Right ventricle myocardium inferior (tissue), 1 donor: ENCODE measurements at places on chromosomes 16 and 17. TPM values are rescaled to one million over a fixed set of nuclear protein-coding genes. Genes with fewer than 3 reads are reported as not detected.

The CLEC19A gene
- not detected for total RNA-seq

The NTN1 gene
- 24.5 TPM for total RNA-seq

The SLC5A11 gene
- not detected for total RNA-seq

The ZNF286A gene
- 8.7 TPM for total RNA-seq

The PLA2G15 gene
- total RNA-seq, result 43.8 TPM

The PLXDC1 gene
- 19.3 TPM for total RNA-seq

DNA sequence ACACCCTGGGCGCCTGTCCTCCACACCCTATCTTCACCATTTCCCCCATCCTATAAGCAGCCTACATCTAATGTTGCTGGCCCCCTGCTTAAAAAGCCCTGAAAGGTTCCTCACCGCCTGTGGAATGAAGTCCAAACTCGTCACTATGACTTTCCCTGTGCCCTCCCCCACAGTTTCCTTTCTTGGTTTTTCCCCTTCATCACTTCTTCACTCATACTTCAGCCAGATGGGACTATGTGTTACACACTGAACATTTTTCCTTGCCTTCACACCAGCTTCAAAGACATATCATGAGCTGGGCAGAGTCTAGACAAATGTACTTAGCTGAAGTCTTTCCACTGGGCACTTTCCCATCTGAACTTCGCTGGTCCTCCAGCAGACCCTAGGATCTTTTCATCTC lies 1.5 kb upstream of the MARCHF10 start:
- no peak for DNase-seq

GRCh38 chr16:49964973-49965372 lies 60.1 kb upstream of the CNEP1R1 start:
- no peak for DNase-seq

- no peak for DNase-seq
Measured at GRCh38 chr16:49181791-49182518, 99.7 kb downstream of the CBLN1 start.

- no peak for DNase-seq
Measured at GRCh38 chr16:80812593-80812992, 8.2 kb upstream of the CDYL2 start.

DNA sequence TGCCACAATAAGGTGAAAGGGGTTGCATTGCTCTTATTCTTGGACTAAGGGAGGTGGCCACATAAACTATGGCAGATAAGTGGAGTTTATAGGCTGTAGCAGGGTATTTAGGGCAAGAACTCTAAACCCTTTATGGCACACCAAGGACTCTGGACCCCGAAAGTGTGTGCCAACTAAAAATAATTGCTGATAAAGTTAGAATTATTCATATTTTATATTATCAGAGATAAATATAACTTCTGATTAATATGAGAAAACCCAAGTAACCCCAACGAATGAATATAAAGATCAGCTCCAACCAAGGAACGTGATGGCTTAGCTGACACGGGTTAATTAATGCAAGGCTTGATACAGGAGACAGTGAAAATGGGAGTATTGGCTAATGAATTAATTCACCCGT lies 8.8 kb upstream of the SDR42E1 start:
- DNase-seq, result no peak

- DNase-seq, result no peak
Measured at GRCh38 chr17:64264891-64265290, 1.8 kb upstream of the TEX2 start.

DNA sequence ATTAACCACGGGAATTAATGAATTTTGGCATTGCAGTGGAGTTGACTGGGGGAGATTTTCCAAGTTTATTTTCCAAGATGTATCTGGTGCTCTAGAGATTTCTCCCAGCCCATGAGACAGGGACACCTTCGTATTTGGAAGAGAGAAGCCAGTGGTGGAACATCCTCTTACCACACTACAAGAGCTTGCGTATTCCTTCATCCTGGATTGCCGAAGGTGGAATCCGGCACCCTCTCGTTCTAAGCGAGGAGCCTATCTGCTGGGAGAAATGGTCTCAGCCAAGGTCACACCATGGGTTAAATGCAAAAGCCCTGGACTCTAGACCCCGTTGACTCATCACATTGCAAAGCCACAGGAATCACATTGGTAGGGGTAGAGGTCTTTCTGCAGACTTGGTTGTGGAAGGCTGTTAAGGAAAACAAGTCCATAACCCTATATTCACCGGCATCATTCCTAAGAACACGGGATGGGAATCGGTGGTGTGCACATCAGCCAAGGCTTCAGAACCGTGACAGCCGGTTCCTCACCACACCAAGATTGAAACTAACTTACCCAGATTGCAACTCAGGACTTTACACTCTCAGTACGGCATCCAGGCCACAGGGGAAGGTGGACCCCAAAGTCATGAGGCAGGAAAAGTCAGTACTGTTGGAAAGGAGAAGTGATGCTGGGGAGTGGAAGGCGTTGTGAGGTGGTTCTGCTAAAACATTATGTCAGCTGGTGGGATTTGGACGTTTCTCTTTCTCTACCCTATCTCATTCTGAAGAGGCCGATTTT lies 259.8 kb downstream of the CPPED1 start:
- DNase-seq, result no peak

DNA sequence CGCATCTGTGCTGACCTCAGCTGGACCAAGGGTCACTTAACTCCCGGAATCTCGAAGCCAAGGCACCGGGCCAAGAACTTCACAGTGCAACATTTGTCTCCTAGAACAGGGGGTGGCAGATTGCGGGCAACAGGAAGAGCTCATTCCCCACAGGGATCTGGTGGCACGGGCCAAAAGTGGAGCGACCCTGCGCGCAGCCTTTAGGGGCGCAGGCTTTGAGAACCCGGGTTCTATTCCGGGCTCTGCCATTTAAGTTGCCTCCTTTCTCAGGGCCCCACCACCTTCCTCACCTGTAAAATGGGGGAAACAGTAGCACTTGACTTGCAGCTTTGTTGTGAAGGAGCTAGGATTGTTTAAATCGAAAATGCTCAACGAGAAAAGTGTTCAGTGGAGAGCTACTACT lies 651 bp downstream of the SHMT1 start:
- DNase-seq, result peak; percentile 85

DNA sequence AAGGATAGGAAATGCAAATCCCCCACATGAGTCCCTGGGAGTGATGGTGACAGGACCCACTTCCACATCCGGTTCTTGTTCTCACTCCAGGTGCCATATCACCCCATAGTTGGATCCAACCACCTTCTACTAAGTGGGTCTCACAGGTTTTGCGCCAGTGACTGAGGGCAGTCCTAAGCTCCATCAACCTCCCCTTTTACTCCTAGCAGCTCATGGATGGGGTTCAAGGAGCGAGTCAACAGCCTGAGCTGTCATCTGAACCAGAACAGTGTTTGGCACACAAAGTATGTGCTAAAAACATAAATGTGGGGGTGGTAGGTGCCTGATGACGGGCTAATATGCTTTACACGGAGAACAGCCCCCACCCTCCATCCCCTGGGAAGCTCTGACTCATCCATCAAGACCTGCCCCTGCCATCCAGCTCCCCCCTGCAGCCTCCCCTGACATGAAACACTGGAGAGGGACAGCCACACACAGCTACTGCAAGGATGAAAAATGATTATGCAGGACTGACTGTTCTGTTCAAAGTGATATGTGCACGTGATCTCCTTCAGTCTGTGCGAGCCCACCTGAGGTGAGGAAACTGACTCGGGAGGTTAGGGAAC lies 143.2 kb upstream of the CDH5 start:
- DNase-seq, result no peak

DNA sequence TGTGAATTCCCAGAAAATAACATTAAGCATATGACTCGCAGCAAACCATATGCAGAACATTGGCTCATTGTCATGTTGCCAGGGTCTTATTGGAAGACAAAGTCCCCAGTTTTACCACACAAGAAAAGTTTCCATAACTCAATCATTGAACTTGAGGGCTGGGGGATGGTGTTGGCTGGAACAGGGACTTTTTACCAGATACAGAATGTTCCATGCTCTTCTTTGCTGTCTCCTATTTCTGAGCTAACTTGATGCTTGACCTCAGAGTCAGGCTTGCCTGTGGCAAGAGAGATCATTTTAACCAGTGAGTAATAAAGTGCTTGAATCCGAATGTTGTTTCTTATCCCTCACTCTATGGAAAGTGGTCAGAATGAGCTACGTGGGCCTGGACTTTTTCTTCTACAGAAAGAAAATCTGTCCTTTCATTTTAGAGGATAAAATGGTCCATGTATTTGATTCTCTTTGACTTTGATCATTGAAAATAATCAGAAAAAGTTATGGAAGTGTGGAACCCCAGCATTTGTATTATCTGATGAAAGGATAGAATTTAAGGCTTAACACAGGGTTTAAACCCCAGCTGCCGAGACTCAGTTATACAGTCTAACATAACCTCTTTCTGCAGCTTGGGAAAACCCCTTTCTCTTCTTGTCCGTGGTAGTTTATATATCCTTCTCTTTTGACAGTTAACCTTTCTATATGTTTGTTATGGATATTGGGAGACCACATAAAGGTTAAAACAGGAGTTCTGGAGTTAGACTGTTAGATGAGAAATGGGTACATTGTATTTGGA lies 67.0 kb downstream of the TUBD1 start:
- no peak for DNase-seq

GRCh38 chr17:59105852-59106462 lies 723 bp downstream of the TRIM37 start:
- peak; percentile 76 for DNase-seq

DNA sequence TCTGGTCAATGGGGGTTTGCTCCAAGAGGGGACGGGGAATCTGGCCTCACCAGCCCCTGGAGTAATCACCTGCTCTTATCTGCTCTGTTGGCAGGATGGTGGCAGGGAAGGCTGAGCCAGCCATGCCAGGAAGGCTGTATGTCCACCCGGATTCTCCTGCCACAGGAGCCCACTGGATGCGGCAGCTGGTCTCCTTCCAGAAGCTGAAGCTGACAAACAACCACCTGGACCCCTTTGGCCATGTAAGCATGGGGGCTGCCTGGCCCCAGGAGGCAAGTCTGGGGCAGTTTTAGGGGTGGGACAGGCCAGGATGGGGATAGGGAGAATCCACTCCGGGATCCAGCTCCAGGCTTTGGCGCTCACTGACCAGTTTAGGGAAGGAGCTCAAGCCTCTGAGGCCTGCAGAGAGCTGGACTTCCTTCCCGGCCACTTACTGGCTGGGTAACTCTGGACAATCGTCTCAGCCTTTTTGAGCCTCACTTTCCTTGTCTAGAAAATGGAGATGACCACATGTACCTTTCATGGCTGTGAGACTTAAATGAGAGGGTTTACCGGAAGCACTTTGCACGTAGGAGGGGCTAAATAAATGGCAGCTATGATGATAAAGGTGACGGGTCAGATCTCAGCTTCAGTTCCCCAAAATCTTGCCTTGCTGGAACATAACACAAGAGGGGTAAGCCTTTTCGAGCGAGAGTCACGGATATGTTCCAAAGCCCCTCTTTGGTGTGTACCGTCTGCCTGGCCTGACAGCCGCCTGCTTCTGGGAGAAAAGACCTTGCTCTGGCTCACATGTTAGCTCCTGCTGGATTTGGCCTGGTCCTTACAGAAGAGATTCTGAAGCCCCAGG lies 15.4 kb downstream of the TBX4 start:
- no peak for DNase-seq

DNA sequence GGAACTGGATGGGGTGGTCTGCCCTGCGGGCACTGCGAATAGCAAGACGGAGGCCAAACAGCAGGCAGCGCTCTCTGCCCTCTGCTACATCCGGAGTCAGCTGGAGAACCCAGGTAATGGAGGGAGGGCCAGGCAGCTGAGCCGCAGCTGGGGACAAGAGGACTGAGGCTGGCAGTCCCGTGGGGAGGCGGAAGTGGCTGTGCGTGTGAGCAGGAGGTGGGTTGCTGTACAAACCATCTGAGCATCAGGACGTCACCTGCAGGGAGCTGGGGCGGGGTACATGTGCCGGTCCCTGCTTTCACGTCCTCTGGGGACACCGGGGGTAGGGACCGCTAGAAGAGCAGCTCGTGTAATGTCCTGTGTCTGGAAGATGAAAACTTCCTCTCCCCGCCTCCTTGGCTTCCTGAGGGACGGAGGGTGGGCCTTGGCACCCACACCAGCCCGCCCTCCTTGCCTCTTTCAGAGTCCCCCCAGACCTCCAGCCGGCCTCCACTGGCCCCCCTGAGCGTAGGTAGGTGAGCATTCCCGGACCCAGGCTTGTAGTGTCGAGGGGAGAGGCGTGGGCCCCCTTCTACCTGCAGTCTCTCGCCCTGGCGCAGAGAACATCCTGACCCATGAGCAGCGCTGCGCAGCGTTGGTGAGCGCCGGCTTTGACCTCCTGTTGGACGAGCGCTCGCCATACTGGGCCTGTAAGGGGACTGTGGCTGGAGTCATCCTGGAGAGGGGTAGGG lies 3.7 kb downstream of the ADAD2 start:
- no peak for DNase-seq

DNA sequence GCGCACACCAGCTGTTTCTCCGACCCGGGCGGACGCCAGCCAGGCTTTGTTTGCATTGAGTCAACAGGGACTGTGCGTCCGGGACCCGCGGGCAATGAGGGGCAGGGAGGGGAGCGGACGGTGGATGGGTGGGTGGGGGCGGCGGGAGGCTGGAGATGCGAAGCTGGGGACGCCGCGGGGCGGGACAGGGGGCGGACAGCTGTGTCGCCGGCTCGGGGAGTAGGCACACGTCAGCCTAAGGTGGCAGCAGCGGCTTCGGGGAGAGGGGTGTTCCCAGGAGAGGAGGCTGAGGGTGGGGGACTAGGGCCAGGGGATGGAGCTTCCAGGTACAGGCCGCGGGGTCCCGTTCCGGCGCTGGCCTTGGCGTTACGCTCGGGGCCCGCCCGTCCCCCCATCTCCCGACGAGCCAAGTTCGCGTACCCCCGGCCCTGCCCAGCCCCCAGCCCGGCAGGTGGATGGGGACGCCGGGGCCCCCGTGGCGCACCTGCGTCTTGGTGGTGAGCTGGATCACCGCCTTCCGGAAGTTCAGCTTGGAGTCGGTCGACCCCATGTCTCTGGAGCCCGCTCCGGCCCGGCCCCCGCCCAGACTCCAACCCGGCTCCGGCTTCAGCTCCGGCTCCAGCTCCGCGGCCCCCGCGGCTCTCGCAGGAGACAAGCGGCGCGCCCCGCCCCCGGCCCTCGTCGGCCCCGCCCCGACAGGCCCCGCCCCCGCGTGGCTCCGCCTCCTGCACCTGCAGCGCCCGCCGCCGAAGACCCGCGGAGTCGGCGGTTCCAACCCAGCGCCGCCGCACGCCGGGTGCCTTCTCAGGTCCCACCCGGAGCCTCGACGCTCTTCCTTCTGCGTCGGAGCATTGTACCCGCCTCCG lies at the start of gene HID1:
HID1 (minus strand) TSS at position 653 of the 866 bp plus-strand sequence; CDS start at position 550, 103 bp downstream.
- DNase-seq, result peak; percentile 80

DNA sequence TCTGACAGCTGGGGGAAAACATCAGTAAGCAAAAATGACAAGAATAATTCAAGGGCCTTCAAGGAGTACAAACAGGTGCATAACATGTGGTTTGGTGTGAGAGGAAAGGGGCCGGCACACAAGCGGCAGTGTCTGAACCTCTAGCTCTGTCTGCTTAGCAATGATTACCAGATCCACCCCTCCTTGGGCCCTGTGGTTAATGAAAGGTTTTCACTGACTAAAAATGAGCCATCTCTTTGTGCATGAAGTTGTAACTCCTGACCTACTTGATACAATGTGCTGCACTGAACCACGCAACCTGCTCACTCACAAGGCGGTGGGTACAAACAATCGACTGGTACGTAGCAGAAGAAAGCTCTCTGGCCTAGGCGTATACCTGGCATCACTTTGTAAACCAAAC lies 15.1 kb downstream of the FAM117A start:
- no peak for DNase-seq
